ENCODE measurements at places on chromosomes 6 and 20.
A peak's percentile ranks its signal among the peaks of the same experiment; 100 is the strongest.

- peak; percentile 37 for DNase-seq
Measured at GRCh38 chr6:44263354-44264100, 1.8 kb downstream of the NFKBIE start.

DNA sequence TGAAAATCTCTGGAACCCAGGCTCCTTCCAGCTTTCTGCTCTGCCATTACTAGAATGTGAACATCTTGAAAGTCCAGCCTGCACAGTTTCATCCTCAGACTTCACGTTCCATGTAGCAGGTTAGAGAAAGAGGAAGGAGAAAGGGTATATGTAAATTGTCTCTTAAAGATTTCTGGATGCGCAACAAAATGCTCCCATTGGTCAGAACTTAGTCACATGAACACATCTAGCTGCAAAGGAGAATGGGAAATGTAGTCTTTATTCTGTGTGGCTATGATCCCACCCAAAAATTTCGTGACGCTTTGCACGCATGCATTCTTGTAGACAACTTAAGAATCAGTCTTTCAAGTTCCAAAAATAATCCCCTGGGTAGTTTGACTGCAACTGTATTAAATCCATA lies 46.4 kb upstream of the CHD6 start:
- no peak for DNase-seq

GRCh38 chr6:128118401-128118800 lies 217.5 kb upstream of the THEMIS start:
- no peak for DNase-seq

DNA sequence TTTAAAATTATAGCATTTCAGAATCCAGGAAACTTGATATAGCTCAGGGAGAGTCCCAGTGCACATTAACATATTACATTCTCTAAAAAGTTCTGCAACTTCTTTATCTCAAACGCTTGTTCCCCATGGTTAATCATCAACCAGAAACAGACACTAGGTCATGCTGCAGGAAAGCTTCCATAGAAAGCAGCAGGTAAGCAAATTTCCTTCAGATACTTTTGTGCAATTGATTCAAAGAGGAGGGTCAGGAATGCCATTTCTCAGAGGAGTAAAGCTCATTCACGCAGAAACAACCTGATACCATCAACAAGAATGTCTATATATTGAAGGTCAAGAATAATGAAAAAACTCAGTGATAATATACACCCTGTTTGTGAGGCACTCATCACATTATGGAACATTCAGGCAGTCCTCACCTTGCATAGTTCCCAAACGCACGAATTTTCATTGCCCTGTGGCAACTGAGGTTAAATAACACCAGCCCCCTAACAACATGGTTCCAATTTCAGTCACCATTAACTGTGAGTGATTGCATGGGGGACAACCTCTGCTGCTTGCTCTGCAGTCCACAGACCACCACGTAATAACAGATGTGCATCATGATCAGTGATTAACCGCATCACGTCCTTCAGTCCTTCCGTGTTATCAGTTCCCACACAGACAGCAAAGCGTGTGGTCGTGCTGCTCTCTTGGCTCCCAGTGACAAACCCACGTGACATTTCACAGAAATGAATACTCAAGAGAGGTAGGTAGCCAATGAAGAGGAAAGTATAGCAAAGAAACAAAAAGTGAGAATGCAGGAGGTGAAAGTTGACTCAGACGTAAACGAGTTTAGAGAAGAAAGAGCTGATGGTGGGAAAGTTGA lies 95.7 kb downstream of the LY86 start:
- no peak for DNase-seq

GRCh38 chr6:80276861-80277260 lies 170.4 kb downstream of the BCKDHB start:
- no peak for DNase-seq

GRCh38 chr20:41050361-41051008 lies 21.9 kb downstream of the TOP1 start:
- DNase-seq: no peak

- no peak for DNase-seq
Measured at GRCh38 chr20:35187584-35188190, 15.8 kb downstream of the PROCR start.

DNA sequence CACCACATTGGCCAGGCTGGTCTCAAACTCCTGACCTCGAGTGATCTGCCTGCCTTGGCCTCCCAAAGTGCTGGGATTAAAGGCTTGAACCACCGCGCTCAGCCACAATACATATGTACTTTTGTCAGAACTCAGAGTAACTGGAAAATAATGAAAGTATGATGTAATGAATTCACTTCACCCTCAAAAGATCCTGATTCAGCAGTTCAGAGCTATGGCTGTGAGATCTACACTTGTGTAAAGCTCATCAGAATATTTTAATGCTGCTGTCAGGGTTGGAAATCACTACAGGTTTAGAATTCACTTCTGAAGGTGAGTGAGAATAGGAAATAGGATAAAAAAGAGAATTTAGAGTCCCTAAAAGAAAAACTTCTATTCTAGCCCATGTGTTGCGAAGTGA lies 464.5 kb upstream of the NRSN1 start:
- DNase-seq: no peak

DNA sequence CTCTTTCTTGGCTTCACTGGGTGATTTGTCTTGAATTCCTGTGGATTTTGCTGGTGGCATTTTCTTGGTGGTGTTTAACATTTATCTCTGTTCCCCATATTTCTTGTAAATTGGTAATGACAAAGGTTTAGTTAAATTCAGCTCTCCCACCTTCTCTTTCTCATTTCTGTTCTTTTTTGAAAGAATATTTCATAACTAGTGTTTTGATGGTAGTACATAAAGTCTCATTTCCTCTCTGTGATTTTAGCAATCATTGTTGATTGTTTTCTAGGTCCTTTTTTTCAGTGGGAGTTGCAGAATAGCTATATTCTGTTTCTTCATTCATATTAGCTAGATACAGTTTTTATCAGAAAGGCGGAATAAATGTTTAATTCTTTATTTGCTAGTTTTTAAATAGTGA lies 73.1 kb downstream of the QKI start:
- DNase-seq: no peak

- DNase-seq: no peak
Measured at GRCh38 chr6:95318137-95318536, 259.2 kb upstream of the MANEA start.

- DNase-seq: no peak
Measured at GRCh38 chr20:4170621-4171537, 155.5 kb upstream of the RNF24 start.

GRCh38 chr6:45493761-45494160 lies 116.0 kb upstream of the SUPT3H start:
- no peak for DNase-seq

GRCh38 chr20:38117205-38117604 lies 47.9 kb downstream of the TGM2 start:
- no peak for DNase-seq

GRCh38 chr6:161446296-161446925 lies 172.6 kb upstream of the AGPAT4 start:
- DNase-seq: no peak

DNA sequence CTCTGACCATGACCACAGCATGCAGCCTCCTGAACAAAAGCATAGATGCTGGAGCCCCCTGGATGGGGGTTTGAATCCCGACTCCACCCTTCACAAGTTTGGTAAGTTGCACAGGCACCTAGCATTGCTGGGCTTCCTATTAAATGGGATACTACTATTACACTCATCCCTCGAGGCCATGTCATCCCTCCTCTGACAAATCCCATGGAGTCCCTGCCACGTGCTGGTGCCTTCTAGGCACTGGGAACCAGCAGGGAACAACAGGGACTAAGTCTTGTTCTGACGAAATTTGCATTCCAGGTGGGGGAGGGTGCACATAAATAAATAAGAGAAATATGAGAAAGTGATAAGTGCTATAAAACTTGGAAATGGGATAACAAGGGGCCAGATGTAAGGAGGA lies 15.3 kb upstream of the SIRPA start:
- no peak for DNase-seq

GRCh38 chr20:57417051-57417689 lies 26.0 kb downstream of the RBM38 start:
- no peak for DNase-seq

- no peak for DNase-seq
Measured at GRCh38 chr6:124990988-124991387, 28.8 kb downstream of the RNF217 start.

- DNase-seq: no peak
Measured at GRCh38 chr20:6679086-6679485, 88.4 kb upstream of the BMP2 start.

- DNase-seq: no peak
Measured at GRCh38 chr6:147806697-147807096, 298.2 kb downstream of the SAMD5 start.

GRCh38 chr6:30483677-30484279 lies 5.5 kb upstream of the HLA-E start:
- DNase-seq: peak; percentile 23

All from activated CD4-positive, alpha-beta T cell treated with anti-CD3 and anti-CD28 coated beads for 4 hours (primary cell).